ELR (cell line): ENCODE measurements at places on chromosomes 2 and 18.
A peak's percentile ranks its signal among the peaks of the same experiment; 100 is the strongest.

DNA sequence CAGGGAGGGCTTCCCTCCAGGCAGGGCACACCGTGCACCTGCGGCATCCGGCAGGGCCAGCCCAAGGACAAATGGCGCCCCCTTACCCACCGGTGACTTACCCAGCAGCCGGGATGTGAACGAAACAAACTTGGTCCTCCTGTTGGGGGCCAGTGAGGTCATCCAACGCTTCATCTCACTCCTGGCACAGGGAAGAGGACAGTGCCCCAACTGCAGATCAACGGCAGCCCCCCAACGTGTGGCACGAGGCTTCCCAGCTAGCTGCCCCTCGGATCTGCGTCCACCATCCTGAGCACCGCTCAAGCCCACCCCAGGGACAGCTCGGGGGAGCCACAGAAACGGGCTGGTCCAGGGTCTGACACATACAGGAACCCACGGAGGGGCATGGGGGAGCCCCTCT, 12.0 kb downstream of the SNORC start:
- DNase-seq = no peak

- DNase-seq = peak; percentile 2
Observed at GRCh38 chr18:69400253-69400975, at the start of gene DOK6. Gene DOK6, plus strand, starts transcription at chr18:69400888.

DNA sequence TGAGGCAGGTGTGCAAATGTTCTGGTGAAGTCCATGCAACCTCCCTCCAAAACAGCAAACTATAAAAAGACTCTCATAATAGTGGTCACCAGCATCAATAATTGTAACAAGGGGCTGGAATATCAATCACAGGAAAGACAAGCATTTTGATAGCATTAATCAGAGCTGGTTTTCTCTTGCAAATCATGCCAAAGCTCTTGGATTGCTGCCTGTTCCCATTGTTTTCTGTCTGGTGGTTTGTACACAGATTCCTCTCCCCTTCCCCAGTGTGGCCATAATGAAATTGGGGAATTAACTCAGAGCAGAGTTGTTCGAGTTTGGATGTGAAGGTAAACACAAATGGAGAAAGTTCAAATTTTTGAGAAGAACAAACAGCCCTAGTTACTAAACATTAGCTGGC, 134.2 kb downstream of the CDCA7 start:
- no peak for DNase-seq

GRCh38 chr2:224608104-224608503, 22.9 kb upstream of the CUL3 start:
- DNase-seq = no peak

- DNase-seq = no peak
Observed at GRCh38 chr18:52615321-52615720, 275.3 kb downstream of the DCC start.

DNA sequence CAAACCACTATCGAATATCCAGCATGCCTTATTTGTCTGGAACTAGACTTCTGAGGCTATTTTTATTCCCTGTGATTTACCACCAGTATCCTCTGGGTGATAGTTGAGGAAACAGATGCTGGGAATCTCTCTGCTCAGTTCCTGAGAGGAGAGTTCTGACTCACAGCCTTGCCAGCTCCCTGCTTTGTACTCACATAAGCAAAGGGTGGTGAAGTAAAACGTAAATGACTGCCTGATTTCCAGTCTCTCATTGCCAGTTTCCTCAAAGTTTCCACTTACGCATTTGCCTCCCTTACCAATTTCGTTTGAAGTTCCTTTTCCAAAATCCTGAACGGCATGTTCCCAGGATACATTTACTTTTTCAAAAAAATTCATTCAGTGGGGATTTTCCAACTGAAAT, 69.2 kb upstream of the HNRNPA3 start:
- peak; percentile 78 for DNase-seq

DNA sequence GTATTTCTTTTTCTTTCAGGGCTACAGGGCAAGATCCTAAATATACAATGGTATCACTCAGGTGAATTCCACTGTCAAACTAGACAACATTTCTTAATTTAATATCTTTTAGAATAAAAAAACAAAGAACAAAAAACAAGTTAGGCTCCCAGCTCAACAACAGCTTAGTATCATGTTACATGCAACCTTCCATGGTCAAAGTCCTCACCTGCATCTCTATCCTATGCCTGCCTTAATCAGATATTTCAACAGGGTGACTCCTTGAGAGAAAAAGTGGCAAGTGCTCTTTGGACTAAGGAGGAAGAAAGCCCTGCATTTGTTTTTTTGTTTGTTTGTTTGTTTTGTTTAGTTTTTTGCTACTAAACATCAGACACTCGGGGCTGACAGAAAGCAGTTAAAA, 50.2 kb downstream of the WDFY1 start:
- DNase-seq = no peak

- no peak for DNase-seq
Observed at GRCh38 chr2:121052521-121052920, 232.5 kb downstream of the TFCP2L1 start.

- DNase-seq = peak; percentile 98
Observed at GRCh38 chr2:223613017-223613950, 11.1 kb upstream of the SCG2 start.

- no peak for DNase-seq
Observed at GRCh38 chr2:18845854-18846445, 256.6 kb upstream of the NT5C1B start.

DNA sequence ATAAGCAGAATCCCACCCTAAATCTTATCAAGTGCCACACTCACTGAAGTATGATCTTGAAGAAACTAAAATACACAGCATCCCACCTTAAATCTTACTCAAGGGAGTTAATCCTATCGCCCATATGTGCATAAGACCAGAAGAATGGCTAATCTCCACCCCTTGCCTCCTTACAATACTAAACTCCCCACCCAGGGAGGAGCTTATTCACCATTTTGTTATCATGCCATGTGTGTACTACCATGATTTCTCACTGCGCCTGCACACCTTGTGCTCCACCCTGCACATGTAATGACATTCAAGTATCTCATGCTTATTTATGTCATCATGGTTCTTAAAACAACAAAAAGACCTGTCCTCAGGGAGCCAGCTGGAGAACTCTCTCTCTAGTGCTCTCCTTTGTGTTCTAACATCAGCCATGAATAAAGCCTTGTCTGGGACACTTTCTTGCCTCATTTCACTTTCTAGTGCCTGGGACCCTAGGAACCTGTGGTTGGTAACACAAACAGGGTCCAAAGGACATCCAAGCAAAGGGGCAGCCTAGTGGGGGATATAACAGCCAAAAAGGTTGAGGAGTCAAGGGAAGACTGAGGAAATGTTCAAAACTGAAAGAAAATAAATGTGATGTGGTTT, 87.4 kb downstream of the SLC66A3 start:
- DNase-seq = no peak

GRCh38 chr18:76056471-76057110, 438.5 kb downstream of the ZNF516 start:
- no peak for DNase-seq

DNA sequence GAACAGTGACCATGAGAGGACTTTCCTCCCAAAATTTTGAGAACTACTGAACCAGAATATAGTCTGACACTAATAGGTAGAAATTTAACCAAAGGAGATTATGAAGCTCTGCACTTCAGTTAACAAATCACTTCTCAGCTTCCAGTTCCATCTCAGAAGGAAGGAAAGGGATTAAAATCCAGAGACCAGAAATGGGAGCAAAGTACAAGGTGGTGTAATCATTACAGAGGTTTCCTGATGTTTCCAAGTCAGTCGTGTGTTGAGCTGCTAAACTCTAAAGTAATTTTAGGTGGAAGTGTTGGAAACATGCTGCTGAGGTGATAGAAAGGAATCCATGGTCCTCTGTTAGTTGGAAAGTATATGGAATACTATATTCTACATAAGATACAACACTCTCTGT, 10.8 kb downstream of the TYMS start:
- DNase-seq = no peak

DNA sequence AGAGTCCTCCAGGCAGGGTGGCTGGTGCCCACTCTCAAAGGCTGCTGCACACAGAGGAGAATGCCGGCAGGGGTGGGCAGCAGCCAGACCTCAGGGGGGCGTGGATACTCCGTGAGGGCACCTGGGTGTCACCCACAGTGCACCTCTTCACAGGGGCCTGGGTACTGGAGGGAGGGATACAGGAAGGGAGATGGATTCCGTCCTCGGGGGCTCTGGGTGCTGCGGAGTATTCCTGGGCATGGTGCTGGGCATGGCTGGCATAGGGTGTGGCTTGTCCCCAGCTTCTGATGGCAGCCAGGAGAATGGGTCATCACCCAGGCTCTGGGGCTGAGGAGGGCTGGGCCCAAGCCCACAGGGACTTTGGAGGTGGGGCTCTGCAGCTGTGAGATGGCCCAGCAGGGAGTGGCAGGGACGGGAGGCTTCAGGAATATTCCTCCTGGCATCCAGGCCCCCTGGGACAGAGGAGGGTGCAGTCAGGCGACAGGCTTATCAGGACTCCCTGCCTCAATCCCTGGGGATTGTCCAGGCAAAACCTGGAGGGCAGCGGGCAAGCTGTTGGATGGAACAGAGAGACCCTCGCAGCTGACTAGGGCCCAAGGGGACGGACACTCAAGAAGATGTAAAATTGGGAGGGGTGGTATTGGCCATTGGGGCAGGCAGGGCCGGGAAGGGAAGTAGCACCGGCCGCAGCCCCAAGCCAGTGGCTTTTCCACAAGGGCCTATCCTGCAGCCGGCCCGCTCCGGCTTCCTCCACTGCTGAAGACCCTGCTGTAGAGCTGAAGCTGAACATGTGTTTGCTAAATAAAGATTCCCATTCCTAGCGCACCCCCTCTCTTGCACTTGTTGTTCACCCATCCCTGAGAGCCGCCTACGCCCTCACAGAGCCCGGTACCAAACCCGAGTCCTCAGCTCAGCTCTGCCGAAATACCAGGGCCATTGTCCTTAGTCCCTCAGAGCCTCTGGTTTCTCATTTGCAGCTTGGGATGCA, 5.7 kb upstream of the KLHL30 start:
- no peak for DNase-seq

GRCh38 chr2:1892529-1893250, 148.4 kb upstream of the PXDN start:
- no peak for DNase-seq

GRCh38 chr18:34315591-34316352, 91.1 kb upstream of the NOL4 start:
- no peak for DNase-seq
